H1 (cell line): ENCODE measurements at places on chromosomes 4 and X.

DNA sequence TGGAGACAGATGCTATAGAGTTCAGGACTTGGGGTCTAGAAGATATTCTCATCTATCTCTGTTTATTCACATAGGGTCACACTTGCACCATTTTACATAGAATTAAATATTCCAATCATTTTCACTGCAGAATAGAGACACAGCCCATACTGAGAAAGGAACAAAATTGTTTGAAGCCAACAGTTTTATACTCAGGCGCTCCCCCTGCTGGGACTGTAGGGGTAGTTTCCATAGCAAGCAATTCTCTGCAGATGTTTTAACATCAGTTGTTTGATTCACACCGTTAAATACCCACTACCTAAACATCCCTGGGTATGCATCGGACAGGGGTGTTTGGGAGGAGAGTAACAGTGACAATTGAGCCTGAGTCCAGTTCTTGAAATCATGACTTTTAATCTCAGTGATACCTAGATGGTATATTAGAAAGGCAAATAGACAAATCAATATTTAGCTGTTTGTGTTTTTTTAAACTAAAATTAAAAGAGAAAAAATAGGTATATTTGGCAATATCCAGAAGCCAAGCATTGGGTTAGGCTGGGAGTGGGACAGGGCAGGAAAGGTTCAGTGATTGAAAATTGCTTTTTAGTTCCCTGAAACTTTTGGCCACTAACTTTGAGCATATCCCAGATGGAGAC is 33.8 kb downstream of the LONRF3 start:
- no peak for DNase-seq

DNA sequence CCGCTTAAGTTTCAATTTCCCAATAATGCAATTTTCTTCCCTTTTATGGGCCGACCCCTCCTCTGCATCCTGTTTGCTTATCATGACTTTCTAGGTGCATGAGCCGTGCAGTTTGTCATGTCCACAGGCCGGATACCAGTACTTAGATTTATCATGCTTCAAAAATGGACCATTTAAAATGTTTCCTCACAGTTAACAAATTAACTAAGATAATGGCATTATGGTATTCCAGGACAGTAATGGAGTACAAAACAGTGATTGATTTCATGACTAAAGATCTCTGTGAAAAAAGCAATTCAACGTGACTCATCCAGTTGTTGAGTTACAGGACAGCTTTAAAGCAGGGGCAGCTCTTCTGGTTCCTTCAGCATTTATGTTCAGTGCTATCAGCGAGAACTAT is 23.0 kb downstream of the SNX25 start:
- no peak for DNase-seq

- DNase-seq, result no peak
Measured at GRCh38 chrX:63012574-63012973, 338.6 kb downstream of the SPIN4 start.

GRCh38 chr4:185775792-185776555 is 36.0 kb downstream of the SORBS2 start:
- no peak for DNase-seq

DNA sequence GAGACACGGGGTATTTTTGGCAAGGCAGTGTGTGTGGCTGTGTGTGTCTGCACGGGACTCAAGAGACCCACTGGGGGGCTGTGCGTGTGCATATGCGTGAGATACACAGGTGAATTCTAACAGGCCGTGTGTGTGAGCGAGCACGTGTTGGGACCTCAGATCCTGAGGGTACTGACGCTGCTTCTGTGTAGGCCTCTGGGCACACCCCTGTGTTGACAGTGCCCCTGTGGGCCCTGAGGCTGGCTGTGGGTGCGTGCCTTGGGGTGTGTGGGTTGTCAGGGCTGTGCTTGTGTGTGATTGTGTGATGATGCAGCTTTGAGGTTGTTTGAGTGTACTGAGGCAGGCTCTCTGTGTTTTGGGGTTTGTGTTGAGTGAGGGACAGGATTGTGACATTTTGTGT is 13.9 kb downstream of the FOXP3 start:
- DNase-seq, result no peak

GRCh38 chr4:61245069-61245714 is 45.1 kb downstream of the ADGRL3 start:
- no peak for DNase-seq

DNA sequence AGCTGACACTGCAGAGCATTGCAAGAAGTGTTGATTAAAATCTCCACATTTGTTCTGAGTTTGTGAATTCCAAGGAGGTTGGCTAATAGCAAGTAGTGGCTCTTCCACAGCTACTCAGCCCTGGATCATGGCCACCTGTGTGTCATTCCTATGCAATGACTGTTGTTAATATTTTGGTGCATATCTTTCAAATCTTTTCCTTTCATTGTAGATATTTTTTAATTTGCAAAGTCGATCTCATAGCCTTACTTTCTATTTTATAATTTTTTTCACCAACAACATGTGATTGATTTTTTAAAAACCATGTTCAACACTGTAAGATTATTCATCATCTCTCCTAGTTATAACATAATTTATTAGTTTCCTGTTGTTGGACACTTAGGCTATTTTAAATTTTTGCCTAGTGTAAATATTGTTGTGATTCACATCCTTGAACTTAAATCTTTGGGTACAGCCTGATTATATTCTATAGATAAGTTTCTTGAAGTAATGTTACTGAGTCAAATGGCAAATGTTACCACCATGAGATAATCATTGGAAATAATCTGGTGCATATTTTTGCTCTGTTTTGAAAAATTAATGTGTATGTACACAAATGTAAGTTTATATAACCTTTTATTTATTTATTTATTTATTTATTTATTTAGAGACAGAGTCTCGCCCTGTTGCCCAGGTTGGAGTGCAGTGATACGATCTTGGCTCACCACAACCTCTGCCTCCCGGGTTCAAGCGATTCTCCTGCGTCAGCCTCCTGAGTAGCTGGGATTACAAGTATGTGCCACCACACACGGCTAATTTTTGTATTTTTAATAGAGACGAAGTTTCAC is 17.1 kb upstream of the ARHGAP10 start:
- no peak for DNase-seq

DNA sequence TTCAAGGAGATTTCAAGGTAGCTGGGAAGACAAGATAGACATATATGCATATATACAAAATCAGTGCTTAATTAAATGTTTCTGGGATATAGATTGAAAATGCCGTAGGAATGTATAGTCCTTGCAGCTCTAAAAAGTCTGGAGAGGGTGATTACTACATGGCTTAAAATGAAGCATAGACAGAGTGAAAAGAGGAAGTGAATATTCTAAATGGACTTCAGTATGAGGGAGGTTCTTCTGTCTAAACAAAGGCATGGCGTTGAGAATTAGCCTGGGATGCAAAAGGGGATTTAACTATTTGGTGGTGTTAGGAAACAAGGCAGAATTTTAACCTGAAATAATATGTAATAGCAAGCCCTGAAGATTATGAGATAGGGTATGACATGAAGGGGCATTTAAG is 141.5 kb upstream of the FRMPD4 start:
- DNase-seq, result no peak

- no peak for DNase-seq
Measured at GRCh38 chr4:78687818-78688217, 88.3 kb upstream of the BMP2K start.

- DNase-seq, result no peak
Measured at GRCh38 chr4:152709675-152710438, 30.1 kb upstream of the TMEM154 start.

DNA sequence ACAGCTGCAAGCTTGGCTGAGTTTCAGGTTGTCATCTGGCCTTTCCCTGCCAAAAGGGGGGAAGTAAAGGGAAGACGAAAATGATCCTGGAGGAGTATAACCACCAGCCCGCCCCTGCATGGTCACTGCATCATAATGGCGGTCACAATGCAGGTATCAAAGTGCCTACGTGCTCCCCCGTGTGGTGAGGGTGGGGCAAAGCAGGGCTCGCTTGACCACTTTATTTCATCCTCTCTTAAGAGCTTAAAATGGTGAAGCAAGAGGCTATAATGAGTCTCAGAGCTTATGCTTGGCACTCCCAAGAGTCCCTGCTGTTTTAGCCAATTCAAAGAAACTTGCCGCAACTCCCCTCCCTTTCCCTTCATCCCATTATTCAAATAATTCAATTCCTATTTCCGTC is 105.6 kb downstream of the APOOL start:
- no peak for DNase-seq
